ENCODE measurements at places on chromosomes 5 and 9.

- DNase-seq = no peak
These were observed 8.8 kb downstream of the TLE1 start for GRCh38 chr9:81680506-81680905.

DNA sequence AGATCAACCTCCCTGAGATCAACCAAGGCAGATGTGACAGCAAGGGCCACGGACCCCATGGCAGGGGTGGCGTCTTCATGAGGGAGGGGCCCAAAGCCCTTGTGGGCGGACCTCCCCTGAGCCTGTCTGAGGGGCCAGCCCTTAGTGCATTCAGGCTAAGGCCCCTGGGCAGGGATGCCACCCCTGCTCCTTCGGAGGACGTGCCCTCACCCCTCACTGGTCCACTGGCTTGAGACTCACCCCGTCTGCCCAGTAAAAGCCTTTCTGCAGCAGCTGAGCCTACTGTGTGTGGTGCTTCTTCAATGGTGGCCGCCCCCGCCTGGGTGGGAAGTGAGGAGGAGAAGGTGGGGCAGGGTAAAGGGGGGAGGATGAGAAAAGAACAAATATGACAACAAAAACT, 8.3 kb downstream of the GPX3 start:
- no peak for DNase-seq

DNA sequence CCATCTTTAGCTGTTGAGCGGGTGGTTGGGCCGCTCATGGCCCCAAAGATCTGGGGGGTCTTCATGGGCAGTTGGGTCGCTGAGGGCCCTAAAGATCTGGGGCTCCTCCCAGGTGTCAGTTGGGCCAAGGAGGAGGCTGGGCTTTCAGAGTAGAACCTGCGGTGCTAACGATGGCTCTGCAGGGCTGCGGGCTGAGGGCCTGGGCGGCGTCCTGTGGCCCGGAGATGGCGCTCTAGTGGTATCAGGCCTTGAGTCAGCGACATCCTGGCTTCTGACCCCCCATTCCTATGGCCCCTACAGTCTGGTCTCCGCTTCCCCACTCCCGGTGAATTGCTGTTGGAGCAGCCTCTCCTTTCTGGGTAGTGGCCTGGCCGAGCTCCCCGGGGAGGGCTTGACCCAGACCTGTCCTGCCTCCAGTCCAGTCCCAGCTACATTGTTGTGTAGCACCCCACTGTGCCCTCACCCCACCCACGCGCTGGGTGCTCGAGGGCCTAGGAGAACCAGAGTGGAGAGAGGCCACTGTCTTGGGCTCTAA, 640 bp downstream of the C5orf58 start:
- DNase-seq = no peak

- no peak for DNase-seq
These were observed 305.6 kb downstream of the DOCK8 start for GRCh38 chr9:520302-520701.

GRCh38 chr5:140075371-140075770, 32.3 kb upstream of the NRG2 start:
- no peak for DNase-seq

DNA sequence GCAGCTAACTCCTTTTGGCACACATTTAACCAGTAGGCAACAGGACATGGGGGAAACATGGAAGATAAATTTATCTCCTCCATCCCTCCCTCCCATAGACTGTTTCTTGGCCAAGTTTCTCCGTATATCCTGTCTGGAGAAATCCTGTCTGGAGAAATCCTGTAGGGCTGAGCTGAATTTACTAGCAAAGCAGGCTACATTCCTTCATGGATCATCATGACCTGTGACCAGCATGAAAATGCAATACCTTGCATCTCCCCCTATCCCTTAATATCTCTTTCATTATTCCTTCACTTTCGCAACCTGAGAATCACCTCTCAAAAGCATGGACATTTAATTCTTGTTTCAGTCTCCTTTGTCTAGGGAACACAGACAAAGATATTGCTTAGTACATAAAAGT, 379.1 kb downstream of the PSAT1 start:
- no peak for DNase-seq

DNA sequence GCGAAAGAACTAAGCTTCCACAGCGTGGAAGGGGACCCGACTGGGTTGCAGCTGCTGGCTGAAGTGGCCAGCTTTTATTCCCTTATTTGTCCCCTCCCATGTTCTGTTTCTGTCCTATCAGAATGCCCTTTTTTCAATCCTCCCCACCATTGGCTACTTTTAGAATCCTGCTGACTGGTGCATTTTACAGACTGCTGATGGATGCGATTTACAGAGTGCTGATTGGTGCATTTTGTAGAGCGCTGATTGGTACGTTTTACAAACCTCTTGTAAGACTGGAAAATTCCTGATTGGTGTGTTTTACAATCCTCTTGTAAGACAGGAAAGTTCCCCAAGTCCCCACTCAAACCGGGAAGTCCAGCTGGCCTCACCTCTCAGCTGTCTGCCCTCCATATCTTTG, 50.7 kb downstream of the KLF9 start:
- no peak for DNase-seq
